Left cardiac atrium (tissue), 4 donors: ENCODE measurements at places on chromosomes 6 and 20.

DNA sequence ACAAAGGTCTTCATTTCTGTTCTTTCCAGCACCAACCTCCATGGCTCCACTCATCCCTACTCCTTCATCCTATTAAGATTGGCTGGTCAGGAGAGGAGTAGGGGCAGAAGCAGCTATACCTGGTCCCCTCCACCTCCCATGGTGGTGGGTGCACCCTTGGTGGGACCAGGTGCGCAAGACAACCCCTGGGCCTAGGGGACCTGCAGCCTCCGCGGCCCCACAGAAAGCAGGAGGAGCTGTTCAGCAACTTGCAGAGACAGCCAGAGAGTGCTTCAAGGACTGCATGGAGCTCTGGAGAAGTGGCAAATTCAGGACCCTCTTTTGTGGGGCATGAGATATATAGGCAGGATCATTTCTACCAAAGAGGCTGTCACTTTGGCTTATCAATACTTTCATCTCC lies 9.8 kb downstream of the ULBP2 start:
- no peak for DNase-seq

DNA sequence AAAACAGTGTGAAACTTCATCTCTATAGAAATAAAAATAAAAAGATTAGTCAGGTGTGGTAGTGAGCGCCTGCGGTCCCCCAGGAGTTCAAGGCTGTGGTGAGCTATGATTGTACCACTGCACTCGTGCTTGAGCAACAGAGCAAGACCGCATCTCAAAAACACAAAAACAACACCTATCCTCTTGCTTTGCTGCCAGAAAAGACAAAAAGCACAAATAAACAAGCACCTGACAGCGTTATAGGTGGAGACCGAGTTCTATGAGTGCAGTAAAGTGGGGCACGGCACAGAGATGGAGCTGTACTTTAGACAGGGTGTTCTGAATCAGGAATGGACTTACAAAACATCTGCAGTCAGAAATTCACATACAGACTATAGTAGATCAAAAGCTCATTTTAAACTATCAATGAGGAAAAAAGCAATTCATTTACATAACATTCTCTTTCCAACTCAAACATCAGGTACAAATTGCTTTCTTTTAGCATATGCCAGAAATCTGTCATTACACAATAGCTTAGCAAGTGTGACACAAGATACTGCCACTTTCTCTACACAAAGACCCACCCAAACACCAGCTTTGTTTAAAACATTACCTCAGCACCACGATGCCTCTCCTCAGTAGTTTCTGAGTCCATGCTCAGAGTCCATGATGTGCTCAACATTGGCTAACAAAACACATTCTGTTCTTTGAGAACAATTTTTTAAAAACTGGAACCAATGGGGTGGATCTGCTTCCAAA lies 10.1 kb downstream of the EZR start:
- no peak for DNase-seq

- no peak for DNase-seq
Measured at GRCh38 chr6:159400826-159401225, 231.6 kb downstream of the FNDC1 start.

DNA sequence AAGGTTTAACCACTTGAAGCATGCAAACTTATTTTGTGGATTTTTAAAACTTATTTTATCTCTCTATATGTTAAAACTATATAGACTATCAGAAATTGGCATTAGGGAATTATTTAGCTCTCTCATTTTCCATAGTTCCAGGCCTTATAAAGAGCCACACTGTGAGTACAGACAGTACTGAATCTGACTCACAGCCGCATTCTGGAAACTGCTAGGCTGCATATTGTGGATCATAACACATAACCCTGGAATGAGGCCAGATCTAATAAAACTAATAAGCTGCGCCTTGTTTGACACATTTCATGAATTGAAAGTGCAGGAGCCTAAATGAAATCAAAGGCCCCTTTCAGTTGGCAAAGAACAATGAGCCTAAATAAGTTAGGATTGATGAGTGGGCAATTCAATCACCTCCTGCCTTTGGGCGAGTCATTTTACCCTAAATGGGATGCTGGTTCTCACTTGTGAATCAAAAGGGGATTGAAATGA lies 308.4 kb downstream of the PACRG start:
- no peak for DNase-seq

DNA sequence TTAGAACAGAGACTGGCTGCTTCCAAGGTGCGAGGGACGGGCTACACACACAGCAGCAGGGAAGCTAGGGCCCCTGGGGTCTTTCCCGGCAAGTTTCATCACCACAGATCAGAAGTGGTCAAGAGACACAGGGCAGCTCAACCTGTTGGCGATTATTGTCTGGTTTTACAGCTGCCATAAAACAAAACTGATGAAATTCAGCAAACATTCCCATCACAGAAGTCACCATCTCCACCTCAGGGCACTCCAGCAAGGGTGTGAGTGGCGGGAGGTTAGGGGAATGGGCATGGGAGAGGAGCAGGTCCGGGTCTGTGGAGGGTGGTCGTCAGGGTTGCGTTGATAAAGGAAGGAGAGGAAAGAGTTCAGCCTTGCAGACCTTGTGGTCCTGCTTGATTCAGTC lies 91.0 kb downstream of the PXDC1 start:
- no peak for DNase-seq

GRCh38 chr6:14765106-14765505 lies 480.8 kb upstream of the JARID2 start:
- no peak for DNase-seq

- DNase-seq = no peak
Measured at GRCh38 chr6:9938801-9939200, 476.1 kb downstream of the TFAP2A start.

- DNase-seq = no peak
Measured at GRCh38 chr6:36067374-36068011, 39.9 kb downstream of the MAPK14 start.

GRCh38 chr20:61052195-61052750 lies 199.8 kb upstream of the CDH4 start:
- no peak for DNase-seq

GRCh38 chr20:45138561-45139300 lies 14.5 kb upstream of the WFDC12 start:
- peak; percentile 36 for DNase-seq

DNA sequence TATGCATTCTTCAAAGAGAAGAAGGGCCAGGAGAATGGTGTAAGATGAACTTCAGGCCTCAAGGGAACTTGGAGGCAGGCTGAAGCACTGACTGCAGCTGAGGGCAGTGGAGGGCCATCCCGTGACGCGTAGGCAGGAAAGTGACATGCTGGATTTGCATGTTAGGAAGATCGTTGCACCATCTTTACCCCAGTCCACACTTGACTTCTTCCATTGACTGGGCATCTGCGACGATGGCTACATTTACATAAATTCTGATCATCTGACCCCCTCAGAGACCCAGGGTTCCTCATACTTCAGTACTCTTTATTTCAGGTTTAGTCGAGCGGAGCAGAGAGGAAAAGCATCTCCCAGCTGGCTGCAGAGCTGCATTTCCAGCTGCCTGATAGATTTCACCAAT lies 180.2 kb downstream of the PTPRT start:
- no peak for DNase-seq

DNA sequence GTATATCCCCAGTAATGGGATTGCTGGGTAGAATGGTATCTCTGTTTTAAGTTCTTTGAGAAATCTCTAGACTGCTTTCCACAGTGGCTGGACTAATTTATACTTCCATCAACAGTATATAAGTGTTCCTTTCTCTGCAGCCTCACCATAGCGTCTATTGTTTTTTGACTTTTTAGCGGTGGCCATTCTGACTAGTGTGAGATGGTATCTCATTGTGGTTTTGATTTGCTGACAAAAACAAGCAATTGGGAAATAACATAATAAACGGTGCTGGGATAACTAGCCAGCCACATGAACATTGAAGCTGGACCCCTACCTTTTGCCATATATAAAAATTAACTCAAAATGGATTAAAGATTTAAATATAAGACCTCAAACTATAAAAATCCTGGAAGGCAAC lies 14.2 kb downstream of the OR2A4 start:
- no peak for DNase-seq

GRCh38 chr20:487655-488054 lies 25.3 kb upstream of the TBC1D20 start:
- DNase-seq = no peak

DNA sequence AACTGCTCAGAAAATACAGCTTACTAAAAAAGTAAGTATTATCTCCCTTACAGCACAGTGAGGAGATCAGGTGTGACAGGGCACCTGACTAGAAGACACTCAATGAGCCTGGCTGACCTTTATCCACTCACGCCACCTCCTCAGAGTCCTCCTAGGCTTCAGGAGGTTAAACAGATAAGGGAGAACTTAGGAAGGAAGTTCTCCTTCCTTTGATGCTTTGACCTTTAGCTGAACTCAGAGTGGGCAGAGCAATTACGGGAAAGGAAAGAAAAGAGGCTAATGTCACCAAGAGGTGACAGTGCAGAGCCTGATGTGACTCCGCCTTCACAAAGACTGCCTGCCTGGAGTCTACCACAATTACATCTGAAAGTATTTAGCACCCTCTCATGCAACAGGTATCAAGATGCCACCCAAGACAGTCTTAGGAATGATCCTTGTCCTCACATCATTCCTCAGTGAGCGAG lies 36.7 kb downstream of the MAN1A1 start:
- no peak for DNase-seq
